Right ventricle myocardium inferior (tissue), 1 donor: ENCODE measurements at places on chromosomes 2 and 18. TPM values are rescaled to one million over a fixed set of nuclear protein-coding genes. Genes with fewer than 3 reads are reported as not detected.

The DCDC2C gene
- total RNA-seq: not detected

The HOXD8 gene
- 0.16 TPM for total RNA-seq

The MC2R gene
- not detected for total RNA-seq

GRCh38 chr18:53799134-53799533 is 425.3 kb downstream of the MBD2 start:
- no peak for DNase-seq

The DOK1 gene
- 4.9 TPM for total RNA-seq

GRCh38 chr2:147648471-147648870 is 196.4 kb upstream of the ACVR2A start:
- DNase-seq: no peak

The ASPRV1 gene
- 0.81 TPM for total RNA-seq

- no peak for DNase-seq
These were observed 178.5 kb downstream of the THADA start for GRCh38 chr2:43417300-43417699.

DNA sequence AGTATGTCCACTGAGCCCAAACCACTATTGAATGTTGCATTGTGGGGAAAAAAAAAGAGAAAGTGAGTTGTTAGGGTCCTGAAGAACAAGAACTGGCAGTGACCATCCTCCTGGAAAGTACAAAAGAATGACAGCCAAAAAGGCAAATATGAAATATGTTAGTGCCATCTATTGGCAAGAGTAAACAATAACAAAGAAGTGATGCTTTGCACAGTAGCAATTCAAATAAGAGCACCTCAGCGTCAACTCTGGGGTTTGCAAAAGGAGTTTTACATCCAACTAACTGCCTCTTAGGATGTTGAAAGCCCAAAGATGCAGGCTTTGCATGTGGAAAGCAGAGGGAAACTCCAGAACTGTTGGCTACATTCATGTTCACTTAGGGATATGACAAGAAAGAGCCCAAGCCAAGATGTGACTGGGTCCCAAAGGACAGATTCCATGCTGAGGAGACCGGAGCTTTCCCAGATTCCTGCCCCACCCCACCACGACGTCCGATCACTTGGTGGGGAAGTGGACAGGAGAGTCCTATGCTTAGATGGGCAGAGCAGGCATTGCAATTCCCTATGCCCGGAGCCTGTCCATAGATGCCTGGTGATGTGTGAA is 15.6 kb downstream of the TRABD2A start:
- DNase-seq: no peak

GRCh38 chr2:15836689-15837610 is 103.4 kb upstream of the MYCN start:
- no peak for DNase-seq

The CCL20 gene
- total RNA-seq: not detected

DNA sequence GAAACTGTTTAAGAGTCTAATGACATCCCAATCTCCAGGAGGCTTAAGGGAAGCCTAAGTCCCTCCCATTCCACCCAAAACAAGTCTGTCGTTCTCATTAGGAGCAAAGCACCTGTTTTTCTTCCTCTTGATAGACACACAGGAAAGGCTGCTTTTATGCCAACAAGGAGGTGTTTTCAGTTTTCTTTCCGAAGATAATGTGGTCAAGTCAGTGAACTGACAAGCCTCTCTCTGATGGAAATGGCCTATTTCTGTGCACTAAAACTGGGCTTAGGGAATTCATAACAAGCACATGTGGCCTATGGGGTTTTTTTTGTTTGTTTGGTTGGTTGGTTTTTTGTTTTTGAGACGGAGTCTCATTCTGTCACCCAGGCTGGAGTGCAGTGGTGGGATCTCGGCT is 36.2 kb downstream of the FBLN7 start:
- no peak for DNase-seq

- DNase-seq: no peak
These were observed 311.7 kb upstream of the PKDCC start for GRCh38 chr2:41736105-41736567.

The IL36G gene
- total RNA-seq: not detected

- DNase-seq: no peak
These were observed 8.3 kb upstream of the BOLL start for GRCh38 chr2:197793456-197793855.

GRCh38 chr2:150045601-150046000 is 441.9 kb downstream of the RND3 start:
- DNase-seq: no peak

The GKN1 gene
- not detected for total RNA-seq

- no peak for DNase-seq
These were observed 415.1 kb downstream of the NR4A2 start for GRCh38 chr2:155917380-155917779.

The CCDC102B gene
- 3.9 TPM for total RNA-seq

GRCh38 chr2:211187602-211188001 is 631.2 kb downstream of the CPS1 start:
- DNase-seq: no peak

DNA sequence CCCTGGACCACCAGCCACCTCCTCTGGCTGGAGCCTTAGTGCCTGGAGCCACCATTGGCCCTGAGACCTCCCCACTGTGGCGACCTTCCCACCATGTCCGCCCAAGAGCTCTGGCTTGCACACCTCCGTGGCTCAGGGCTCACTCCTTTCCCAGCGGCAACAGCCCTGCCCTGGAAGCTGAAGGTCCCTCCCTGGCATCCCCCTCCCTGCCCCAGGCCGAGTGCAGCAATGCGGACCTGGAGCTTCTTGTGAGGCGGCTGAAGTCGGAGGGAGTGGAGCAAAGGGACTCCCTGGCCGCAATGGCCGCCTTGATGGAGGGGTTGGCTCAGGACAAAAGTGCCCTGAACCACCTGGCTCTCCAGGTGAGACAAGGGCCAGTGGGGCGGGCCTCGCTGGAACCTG is 28.6 kb downstream of the CROCC2 start:
- DNase-seq: peak; percentile 45

The ABCG8 gene
- 0.32 TPM for total RNA-seq

DNA sequence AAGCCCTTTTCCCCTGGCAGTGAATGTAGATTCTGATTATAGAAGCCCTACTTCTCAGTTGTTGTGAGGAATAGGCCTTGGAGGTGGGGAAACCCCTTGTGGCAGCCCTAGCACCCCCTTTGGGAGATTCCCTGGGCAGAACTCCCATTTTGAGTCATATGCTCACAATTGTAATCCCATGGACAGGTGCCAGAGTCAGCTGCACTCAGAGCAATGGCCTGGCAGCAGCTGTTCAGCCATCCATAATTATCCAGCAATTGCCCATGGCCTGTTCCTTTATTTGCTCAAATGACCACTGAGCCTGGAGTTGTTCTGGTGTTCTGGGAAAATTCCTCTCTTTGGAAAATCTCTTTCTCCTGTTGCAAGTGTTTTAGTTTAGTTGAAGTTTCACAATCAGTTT is 71.7 kb downstream of the PTRHD1 start:
- peak; percentile 73 for DNase-seq

DNA sequence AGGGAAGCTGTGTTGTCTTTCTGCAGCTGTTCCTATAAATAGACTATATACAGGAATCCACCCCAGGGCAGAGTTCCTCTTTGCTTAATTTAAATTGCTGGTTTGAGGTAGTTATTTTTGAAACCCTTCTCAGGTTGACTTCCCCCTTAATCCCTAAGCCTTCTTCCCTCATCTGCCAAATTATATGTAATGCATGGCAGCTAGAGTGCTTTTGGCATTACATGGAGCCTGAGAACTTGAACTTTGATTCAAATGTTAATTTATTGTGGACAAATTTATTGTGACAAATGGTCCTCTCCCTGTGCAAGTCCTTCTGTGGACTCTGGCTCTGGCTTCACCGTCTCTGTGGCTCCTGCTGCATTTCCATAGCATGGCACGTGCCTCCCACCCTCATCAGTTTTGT is 29.2 kb downstream of the MYO1B start:
- DNase-seq: no peak

- DNase-seq: no peak
These were observed 68.8 kb upstream of the RAB6C start for GRCh38 chr2:129910446-129911362.

The AQP12A gene
- not detected for total RNA-seq

GRCh38 chr18:8020132-8020846 is 453.2 kb downstream of the PTPRM start:
- no peak for DNase-seq

The DES gene
- 13,356 TPM for total RNA-seq

GRCh38 chr2:60483401-60483800 is 70.1 kb downstream of the BCL11A start:
- no peak for DNase-seq

DNA sequence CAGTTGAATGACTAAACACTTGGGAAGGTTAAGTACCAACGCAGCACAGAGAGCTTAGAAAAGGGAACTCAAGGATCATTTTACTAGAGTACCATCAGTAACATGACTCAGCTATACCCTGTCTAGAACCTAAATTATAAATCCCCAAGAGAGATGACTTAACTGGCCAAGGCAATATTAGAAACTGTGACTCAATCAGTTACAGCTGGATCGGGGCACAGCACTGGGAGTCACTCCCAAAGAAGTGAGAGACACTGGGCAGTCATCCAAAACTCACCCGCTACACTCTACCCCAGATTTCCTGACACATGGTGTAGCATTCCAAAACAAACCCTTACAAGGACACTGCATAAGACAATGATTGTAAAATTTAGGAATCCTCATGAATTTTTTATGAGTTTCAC is 17.7 kb downstream of the IWS1 start:
- peak; percentile 70 for DNase-seq
